Right lobe of liver (tissue), 6 donors: ENCODE measurements at places on chromosomes 5 and 9. TPM values are rescaled to one million over a fixed set of nuclear protein-coding genes. Genes with fewer than 3 reads are reported as not detected.
A peak's percentile ranks its signal among the peaks of the same experiment; 100 is the strongest.

GRCh38 chr5:96133341-96134079 is 171.9 kb upstream of the ELL2 start:
- no peaks in the 10 kb centered on the region for H3K36me3 ChIP-seq
- DNase-seq: no peak
- no peak overlapping the region for H3K27ac ChIP-seq

GRCh38 chr5:143207058-143207457 is 196.4 kb downstream of the NR3C1 start:
- H3K4me3 ChIP-seq: no peak overlapping the region
- no peak overlapping the region for H3K27ac ChIP-seq
- H3K27me3 ChIP-seq: no peaks in the 10 kb centered on the region
- H3K4me1 ChIP-seq: no peaks in the 10 kb centered on the region
- DNase-seq: no peak

The MELK gene
- 0.39 TPM for total RNA-seq

The LECT2 gene
- 20.6 TPM for total RNA-seq

GRCh38 chr5:154199263-154199662 is 8.7 kb downstream of the GALNT10 start:
- DNase-seq: no peak
- no peak overlapping the region for H3K27ac ChIP-seq
- no peaks in the 10 kb centered on the region for H3K4me1 ChIP-seq
- no peak overlapping the region for H3K4me3 ChIP-seq
- H3K36me3 ChIP-seq: no peaks in the 10 kb centered on the region

- H3K4me1 ChIP-seq: no peaks in the 10 kb centered on the region
- H3K36me3 ChIP-seq: no peaks in the 10 kb centered on the region
- no peak overlapping the region for H3K27ac ChIP-seq
- no peaks in the 10 kb centered on the region for H3K27me3 ChIP-seq
- peak; percentile 7 for DNase-seq
- no peak overlapping the region for H3K4me3 ChIP-seq
Measured at GRCh38 chr5:149658299-149658698, 71.8 kb upstream of the PPARGC1B start.

DNA sequence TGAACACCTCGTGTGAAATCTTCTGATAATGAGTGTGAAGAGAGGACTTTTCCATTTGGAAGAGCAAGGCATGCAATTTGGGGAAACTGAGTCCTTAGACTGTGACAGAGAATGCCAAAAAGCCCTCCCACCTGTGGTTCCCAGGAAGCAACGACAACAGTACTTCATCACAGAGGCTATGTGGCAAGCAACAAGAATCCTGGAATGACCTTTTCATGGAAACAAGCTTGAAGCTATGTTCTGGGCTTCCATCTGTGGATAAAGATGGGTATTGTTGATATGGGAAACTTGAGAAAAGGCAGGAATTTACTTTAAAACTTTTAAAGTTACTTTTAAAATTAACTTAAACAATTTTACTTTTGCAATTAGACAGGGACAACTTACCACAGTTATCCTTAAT is 131.2 kb upstream of the ANKH start:
- H3K4me1 ChIP-seq: peaks cover 1% of the 10 kb centered on the region
- no peak overlapping the region for H3K27ac ChIP-seq
- no peaks in the 10 kb centered on the region for H3K27me3 ChIP-seq
- H3K36me3 ChIP-seq: no peaks in the 10 kb centered on the region
- no peak for DNase-seq

The HTR4 gene
- 0.12 TPM for total RNA-seq

DNA sequence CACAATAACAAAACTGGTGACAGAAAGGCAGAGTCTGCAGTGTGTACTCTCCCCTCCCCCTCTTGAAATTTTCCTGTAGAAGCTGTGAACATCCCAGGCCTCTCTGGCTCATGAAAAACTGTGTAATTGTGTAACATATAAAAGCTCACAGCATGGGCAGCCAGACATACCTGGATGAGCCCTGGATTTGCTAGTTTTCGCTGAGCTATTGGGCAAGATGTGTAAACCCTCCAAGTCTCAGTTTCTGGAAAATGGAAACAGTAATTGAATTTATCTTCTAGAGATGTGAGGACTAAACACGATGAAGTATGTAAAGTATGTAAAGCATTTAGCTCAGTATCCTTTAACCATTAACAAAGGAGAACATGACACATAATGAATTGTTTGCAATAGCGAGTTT is 143.2 kb upstream of the ANKH start:
- H3K4me3 ChIP-seq: no peak overlapping the region
- no peaks in the 10 kb centered on the region for H3K27me3 ChIP-seq
- no peaks in the 10 kb centered on the region for H3K36me3 ChIP-seq

DNA sequence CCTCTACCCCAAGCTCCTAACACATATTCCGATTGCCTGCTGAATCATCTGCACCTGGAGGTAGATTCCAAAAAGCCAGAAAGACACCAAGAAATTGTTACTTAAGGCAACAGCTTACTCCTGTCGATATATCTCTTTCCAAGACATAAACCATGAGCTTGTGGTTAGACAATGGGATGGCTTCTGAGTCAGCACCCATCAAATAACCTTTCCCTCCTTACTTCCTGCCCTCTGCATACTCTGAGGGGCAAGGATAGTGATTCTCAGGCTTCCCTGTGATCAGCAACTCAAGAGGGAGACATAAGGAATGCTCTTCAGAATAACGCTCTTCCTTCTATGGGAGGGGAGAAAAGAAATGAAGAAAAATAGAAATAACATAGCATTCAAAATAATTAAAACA is 70.9 kb downstream of the TMEM215 start:
- DNase-seq: no peak
- no peaks in the 10 kb centered on the region for H3K36me3 ChIP-seq
- H3K4me3 ChIP-seq: no peak overlapping the region
- H3K27me3 ChIP-seq: no peaks in the 10 kb centered on the region

DNA sequence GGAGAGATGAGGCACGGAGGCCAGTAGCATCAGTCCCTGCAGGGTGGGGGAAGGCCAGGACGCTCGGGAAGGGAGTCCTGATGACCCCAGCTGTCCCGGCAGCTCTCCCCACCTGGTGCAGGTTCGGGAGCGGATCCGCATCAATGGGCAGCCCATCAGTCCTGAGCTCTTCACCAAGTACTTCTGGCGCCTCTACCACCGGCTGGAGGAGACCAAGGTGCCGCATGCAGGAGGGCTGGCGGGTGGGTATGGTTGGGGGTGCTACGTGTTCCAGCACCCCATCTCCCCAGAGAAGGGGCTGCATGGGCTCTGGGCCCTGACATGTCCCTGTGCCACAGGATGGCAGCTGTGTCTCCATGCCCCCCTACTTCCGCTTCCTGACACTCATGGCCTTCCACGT is 4.2 kb downstream of the FPGS start:
- no peaks in the 10 kb centered on the region for H3K36me3 ChIP-seq
- H3K4me1 ChIP-seq: no peaks in the 10 kb centered on the region
- no peak overlapping the region for H3K4me3 ChIP-seq
- no peak for DNase-seq
- no peaks in the 10 kb centered on the region for H3K27me3 ChIP-seq

DNA sequence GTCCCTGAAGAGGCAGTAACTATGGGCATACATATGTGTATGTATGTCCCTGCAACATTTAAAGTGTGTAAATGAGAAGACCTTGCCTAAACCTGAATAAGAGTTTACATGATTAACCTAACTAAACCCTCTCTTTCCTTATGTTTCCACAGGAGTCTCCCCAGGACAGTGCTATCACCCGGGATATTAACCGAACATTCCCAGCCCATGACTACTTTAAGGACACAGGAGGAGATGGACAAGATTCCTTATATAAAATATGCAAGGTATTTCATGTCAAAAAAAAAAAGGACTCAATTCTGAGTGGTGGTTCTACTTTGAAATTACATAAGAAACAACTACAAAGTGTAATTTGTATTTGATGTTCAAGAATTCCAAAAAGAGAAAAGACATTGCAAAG is 31.7 kb downstream of the GPR21 start:
- no peak for DNase-seq
- no peaks in the 10 kb centered on the region for H3K4me1 ChIP-seq
- H3K27me3 ChIP-seq: no peaks in the 10 kb centered on the region
- H3K4me3 ChIP-seq: no peak overlapping the region
- H3K27ac ChIP-seq: no peak overlapping the region
- peaks cover 4% of the 10 kb centered on the region for H3K36me3 ChIP-seq

GRCh38 chr9:105457560-105458294 is 9.9 kb downstream of the FSD1L start:
- H3K27me3 ChIP-seq: no peaks in the 10 kb centered on the region
- DNase-seq: peak; percentile 40
- H3K4me1 ChIP-seq: no peaks in the 10 kb centered on the region
- H3K36me3 ChIP-seq: no peaks in the 10 kb centered on the region

DNA sequence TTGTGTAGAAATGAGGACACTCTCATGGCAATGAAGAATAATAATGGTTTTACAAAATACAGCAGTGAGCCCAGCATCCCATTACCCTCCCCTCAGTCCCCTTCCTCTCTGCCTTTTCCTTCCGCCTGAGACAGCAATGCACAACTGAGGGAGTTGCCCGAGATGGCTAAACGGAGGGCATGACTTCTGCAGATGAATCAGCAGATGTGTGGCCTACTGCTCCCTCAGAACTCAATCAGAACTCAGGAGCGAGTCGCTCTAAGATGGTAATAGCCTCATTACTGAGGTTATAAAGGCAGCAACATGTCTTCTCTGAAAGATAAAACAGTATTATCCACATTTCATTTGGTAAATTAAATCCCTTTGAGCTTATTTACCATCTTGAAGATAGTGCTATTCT is 326.6 kb downstream of the ENC1 start:
- H3K27ac ChIP-seq: no peak overlapping the region
- no peak overlapping the region for H3K4me3 ChIP-seq
- DNase-seq: no peak
- no peaks in the 10 kb centered on the region for H3K4me1 ChIP-seq

DNA sequence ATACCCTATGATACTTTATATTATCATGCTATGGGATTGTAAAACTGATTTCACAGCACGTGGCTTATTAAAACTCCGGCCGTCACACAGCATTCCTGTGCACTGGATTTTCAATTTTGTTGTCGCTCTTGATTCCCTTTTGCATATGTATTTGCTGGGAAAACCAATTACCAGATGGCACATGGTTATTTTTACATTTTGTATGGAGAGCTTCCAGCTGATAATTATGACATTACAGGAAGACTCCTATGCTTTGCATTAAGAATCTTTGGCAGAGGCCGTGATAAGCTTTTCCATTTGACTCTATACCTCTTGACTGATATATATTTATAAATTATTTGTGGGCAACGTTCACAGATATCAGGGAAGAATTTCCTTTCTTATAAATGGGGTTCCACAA is 381.2 kb upstream of the RORB start:
- no peaks in the 10 kb centered on the region for H3K36me3 ChIP-seq
- H3K4me3 ChIP-seq: no peak overlapping the region
- no peak overlapping the region for H3K27ac ChIP-seq
- no peaks in the 10 kb centered on the region for H3K27me3 ChIP-seq

The SHISAL2B gene
- not detected for total RNA-seq

DNA sequence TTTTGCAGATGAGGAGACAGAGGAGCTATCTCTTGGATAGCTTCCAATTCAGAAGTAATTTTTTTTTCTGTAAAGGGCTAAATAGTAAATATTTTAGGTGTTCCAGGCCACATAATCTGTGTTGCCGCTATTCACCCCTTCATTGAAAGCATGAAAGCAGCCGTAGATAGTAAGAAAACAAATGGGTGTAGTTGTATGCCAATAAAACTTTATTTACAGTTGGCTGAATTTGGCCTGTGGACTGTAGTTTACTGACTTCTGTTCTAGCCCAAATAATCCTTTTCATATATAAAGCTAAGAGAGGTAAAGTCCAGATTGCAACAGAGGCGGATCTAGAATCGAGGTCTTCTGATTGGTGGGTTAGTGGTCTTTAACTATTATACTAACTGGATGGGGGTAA is 128.9 kb downstream of the SLF1 start:
- no peaks in the 10 kb centered on the region for H3K4me1 ChIP-seq
- no peaks in the 10 kb centered on the region for H3K36me3 ChIP-seq
- no peak overlapping the region for H3K27ac ChIP-seq

The C1QTNF2 gene
- total RNA-seq: 0.30 TPM

The NOXA1 gene
- 4.7 TPM for total RNA-seq

GRCh38 chr9:125881042-125881441 is 133.9 kb downstream of the PBX3 start:
- no peak overlapping the region for H3K27ac ChIP-seq
- H3K36me3 ChIP-seq: no peaks in the 10 kb centered on the region
- H3K27me3 ChIP-seq: no peaks in the 10 kb centered on the region
- H3K4me3 ChIP-seq: no peak overlapping the region
- no peak for DNase-seq

DNA sequence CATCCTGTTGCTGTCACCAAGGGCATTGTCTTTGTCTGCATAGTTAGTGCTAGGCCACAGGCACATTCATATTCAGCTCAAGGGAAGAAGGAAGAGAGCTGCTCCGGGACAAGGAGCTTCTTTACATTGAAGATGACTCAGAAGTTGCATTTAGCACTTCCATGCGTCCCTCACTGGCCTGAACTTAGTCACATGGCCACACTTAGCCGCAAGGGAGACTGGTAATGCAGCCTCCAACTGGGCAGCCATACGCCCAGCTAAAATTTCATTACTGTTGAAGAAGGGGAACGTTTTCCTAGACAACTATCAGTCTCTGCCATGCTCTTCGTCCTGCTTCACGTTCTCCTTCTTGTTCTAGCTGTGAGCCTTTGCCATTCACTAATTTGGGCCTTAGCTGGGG is 20.0 kb downstream of the ACTL7B start:
- no peaks in the 10 kb centered on the region for H3K36me3 ChIP-seq
- H3K27ac ChIP-seq: no peak overlapping the region
- no peak for DNase-seq
- no peak overlapping the region for H3K4me3 ChIP-seq

DNA sequence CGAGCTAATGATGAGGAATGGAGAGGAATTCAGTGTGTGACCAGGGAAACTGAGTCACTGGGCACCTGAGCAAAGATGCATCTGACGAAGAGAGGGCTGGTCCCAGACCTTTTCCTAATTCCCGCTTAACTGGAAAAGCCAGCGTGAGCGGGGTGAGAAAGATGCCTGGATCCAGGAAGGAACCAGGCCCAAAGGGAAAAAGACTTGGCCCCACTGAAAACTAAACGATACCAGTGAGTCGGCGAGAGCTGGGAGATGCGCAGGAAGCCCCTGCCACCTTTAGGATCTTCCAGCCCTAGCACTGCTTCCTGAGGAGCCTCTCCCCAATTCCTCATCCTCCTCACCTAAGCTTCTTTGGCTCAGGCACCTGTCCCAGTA is 499 bp upstream of the FCHSD1 start:
- peak overlapping the region; percentile 35 for H3K4me3 ChIP-seq
- DNase-seq: no peak
- H3K4me1 ChIP-seq: no peaks in the 10 kb centered on the region
- H3K36me3 ChIP-seq: no peaks in the 10 kb centered on the region
- H3K27ac ChIP-seq: no peak overlapping the region

DNA sequence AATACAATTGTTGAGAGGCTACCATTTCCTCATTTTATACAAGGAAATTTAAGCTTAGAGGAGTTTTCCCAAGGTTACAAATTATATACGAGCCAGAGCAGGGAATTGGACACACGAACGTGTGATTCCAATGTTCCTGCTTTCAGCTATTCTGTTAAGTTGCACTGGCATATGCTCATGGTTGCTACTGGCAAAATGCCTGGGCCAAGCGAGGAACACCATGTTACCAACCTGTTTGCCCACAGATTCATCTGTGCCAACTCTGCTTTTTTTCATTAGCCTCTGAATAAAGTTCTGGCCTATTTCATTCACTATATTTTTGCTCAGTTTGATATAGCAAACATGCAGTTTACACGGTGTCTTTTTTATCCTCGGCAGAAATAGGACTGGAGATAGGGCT is 5.1 kb upstream of the C5orf46 start:
- H3K27ac ChIP-seq: no peak overlapping the region
- H3K27me3 ChIP-seq: no peaks in the 10 kb centered on the region

The SLC34A3 gene
- total RNA-seq: not detected
